ENCODE measurements at places on chromosomes 12 and 14.

DNA sequence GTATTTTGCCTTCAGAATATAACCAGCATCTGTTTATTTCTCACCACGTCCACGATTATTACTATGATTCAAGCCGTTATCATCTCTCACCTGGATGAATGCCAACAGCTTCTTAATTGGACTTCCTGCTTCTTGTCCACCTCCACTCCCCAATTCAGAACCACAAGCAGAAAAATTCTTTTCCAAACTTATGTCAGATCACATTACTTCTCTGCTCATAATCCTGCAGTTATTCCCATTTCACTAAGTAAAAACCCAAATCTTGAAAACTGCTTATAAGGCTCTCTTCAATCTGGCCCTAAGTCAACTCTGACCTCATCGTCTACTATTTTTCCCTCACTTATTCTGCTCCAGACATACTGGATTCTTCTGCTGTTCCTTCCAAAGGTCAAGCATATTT, 2.0 kb downstream of the CRY1 start:
- no peak for DNase-seq

- DNase-seq: no peak
These were observed 17.8 kb downstream of the POMT2 start for GRCh38 chr14:77302926-77303325.

DNA sequence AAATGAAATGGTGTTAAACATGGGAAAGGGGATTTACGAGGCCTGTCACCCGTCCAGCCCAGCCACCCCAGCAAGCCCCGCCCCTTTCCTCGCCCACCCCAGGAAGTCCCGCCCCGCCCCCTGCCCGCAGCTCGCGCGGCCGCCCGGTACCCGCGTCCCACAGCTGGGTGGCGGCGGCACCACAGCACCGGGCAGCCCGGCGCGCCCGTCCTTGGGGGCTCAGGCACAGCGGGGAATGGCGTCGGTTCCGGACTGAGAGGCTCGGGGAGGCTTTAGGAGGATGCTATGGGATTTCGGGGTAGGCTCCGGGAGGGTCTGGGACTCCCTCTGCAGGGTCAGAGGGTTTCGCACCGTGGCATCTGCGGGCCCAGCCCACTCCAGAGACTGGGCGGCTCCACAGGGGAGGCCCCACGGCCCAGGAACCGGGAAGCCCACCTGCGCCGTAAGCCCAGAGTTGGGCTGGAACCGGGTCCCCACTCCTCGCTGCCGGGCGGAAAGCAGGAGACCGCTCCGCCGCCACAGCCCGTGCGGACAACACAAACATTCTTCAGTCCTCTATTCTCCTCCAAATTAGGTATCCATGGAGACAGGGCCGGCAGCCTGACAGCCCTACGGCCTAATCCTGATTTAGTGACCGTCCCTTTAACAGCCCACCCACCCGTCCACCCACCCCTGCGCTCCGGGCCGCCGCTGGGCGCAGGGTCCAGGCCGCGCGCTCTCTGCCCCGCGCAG, 1.4 kb downstream of the FIGNL2 start:
- peak; percentile 25 for DNase-seq

- DNase-seq: no peak
These were observed 122.7 kb downstream of the RGS6 start for GRCh38 chr14:72054911-72055310.

- DNase-seq: no peak
These were observed 1.9 kb downstream of the MNAT1 start for GRCh38 chr14:60736494-60736893.

- no peak for DNase-seq
These were observed 2.3 kb downstream of the GLI1 start for GRCh38 chr12:57461917-57462250.

DNA sequence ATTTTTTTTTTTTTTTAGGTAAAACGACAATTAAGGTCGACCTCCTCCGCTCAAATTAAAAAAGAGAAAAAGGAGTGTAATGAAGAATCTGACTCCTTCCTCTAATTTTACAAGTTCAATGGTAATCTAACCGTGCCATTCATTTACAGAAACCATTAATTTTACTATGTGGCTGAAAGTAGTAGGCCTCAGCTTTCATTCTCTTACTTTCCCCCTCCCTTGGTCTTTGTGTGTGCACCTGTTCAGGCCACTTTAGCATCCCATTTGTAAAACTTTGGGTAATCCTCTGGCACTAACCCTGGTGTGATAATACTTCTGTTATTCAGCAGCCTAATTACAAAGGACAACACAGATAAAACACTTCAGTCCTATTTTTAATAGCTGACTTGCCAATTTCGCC, 128.1 kb downstream of the ASCL1 start:
- no peak for DNase-seq

GRCh38 chr14:97634751-97635150, 837.6 kb downstream of the VRK1 start:
- no peak for DNase-seq

GRCh38 chr14:36319899-36320199, 588 bp downstream of the MBIP start:
- no peak for DNase-seq

DNA sequence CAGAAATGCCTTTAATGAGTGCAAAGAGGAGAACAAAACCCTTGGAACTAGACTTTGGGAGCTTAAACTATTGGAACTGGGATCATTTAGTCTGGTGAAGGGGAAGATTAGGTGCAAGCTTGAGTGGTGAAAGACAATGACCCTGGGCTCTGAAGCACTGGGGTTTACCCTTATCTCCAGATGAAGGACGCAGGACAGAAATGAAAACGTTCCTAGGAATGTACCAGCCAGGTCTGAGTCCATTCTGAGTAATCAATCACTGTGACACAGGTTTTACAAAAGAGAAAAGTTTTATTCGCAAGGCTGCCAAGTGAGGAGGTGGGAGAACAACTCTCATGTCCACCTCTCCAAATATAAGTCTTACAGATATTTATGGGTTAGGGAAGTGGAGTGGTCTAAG, 249.1 kb downstream of the LRIG3 start:
- no peak for DNase-seq

GRCh38 chr14:65074449-65075150, 27.7 kb downstream of the MAX start:
- DNase-seq: no peak
